ENCODE measurements at places on chromosomes 16 and 17. TPM values are rescaled to one million over a fixed set of nuclear protein-coding genes. Genes with fewer than 3 reads are reported as not detected.

GRCh38 chr16:88988980-88989811 is 12.2 kb upstream of the CBFA2T3 start:
- peak overlapping the region; percentile 49 for H3K27ac ChIP-seq
- no peaks in the 10 kb centered on the region for H3K36me3 ChIP-seq
- no peaks in the 10 kb centered on the region for H3K27me3 ChIP-seq
- H3K4me1 ChIP-seq, result peaks cover 4% of the 10 kb centered on the region

DNA sequence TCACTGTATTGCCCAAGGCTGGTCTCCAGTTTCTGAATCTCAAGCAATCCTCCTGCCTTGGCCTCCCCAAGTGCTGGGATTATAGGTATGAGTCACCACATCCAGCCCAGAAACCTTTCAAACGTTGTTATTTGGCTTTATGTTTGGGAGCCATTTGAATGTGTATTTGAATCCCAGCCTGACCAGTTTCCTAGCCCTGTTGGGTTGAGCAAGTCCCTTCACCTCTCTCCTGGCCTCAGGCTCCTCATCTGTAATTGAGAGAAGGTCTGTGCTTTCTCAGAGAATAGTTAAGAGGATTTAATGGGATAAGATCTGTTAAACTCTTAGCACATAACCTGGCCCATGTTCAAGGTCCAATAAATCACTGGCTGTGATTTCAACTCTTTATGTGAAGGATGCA is 385.8 kb upstream of the RBFOX1 start:
- DNase-seq, result no peak
- no peaks in the 10 kb centered on the region for H3K27me3 ChIP-seq
- no peaks in the 10 kb centered on the region for H3K4me1 ChIP-seq
- no peak overlapping the region for H3K27ac ChIP-seq
- no peaks in the 10 kb centered on the region for H3K36me3 ChIP-seq

GRCh38 chr17:82105882-82106687 is 8.0 kb upstream of the FASN start:
- no peaks in the 10 kb centered on the region for H3K27me3 ChIP-seq
- peak; percentile 98 for DNase-seq
- H3K4me1 ChIP-seq, result peaks cover 23% of the 10 kb centered on the region
- no peaks in the 10 kb centered on the region for H3K36me3 ChIP-seq

GRCh38 chr16:12272264-12272663 is 295.7 kb downstream of the SNX29 start:
- no peaks in the 10 kb centered on the region for H3K4me1 ChIP-seq
- H3K36me3 ChIP-seq, result no peaks in the 10 kb centered on the region
- no peak for DNase-seq
- H3K27me3 ChIP-seq, result no peaks in the 10 kb centered on the region

DNA sequence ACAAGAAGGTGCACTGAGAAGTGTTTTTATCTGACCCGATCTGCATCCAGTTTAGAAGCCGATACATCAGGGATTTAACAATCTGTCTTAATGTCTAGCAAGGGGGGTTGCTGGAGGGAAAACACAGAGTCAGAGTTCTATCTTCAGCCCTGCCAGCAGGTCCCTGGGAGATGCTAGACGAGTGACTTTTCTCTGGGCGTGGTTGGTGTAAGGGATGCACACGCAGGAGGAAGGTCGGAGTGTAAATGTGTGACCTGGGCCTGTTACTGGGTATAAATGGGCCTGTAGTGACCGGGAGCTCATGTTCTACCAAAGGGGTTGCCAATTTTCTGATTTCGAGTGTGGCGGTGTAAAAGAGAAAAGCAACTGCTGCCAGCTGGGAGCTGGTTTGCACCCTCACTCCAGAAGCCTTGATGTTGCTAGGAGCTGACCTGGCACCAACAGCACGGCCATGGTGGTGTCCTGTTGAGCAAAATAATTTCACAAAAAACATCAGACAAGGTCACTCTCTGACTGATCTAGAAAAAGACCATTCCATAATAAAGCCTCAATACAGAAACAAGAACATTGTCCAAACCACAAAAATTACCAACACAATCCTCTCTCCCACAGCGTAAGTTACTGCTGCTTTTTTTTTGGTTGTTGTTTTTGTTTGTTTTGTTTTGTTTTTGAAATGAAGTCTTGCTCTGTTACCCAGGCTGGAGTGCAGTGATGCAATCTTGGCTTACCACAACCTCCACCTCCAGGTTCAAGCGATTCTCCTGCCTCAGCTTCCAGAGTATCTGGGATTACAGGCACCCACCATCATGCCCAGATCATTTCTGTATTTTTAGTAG is 1.3 kb upstream of the KCTD13 start:
- no peaks in the 10 kb centered on the region for H3K27me3 ChIP-seq
- DNase-seq, result no peak
- H3K36me3 ChIP-seq, result peaks cover 5% of the 10 kb centered on the region
- H3K4me1 ChIP-seq, result peaks cover 8% of the 10 kb centered on the region
- H3K27ac ChIP-seq, result no peak overlapping the region

DNA sequence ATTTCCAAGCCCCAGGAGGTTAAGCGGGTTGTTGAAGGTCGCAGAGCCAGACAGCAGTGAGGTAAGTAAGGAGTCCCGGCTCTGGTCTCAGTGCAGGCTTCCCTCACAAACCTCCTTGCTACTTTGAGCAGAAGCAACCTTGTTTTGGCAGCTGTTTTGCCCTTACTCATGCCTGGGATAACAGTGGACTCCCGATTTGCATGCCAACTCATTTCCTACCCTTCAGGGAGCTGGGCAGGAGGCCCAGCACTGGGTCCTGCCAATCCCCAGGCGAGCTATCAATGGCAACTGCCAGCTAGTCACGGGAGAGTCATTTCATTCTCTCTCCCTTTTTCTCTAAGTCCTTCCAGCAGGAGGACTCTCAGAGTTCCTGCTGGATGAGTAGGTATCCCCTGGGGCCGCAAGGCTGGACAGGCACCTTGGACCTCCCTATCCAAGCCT is 72.0 kb upstream of the KSR1 start:
- peak; percentile 58 for DNase-seq
- H3K27ac ChIP-seq, result no peak overlapping the region
- no peaks in the 10 kb centered on the region for H3K27me3 ChIP-seq
- no peaks in the 10 kb centered on the region for H3K4me1 ChIP-seq

DNA sequence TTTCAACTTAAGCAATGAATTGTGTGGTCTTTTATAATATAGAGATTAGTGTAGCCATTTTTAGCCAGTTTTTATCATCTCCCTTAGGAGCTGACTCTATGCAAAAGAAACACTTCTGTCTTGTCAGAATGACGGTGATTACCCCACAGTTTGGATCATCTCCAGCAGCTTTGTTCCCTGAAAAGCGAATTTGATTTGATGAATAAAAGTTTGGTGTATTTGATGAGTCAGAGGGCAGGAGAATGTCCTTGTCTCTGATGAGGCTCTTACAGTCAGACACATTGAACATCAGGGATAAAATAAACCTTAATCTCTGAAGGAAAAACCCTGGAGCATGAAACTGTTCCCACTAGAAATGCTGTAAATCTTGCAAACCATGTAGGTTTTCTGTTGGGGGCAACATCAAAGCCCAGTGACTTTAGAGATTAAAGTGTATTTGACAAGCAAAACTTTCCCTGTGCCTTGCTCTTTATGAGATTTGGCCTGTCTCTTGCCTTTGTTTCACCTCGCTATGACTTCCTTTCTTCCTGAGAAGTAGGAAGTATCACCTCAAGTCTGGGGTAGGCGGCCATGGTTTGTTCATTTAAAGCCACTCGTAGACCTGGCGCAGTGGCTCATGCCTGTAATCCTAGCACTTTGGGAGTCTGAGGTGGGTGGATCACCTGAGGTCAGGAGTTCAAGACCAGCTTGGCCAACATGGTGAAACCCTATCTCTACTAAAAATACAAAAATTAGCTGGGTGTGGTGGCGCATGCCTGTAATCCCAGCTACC is 209.3 kb downstream of the FTO start:
- H3K27ac ChIP-seq, result peak overlapping the region; percentile 97
- H3K27me3 ChIP-seq, result no peaks in the 10 kb centered on the region
- peaks cover 4% of the 10 kb centered on the region for H3K4me1 ChIP-seq
- DNase-seq, result no peak
- H3K36me3 ChIP-seq, result no peaks in the 10 kb centered on the region
- H3K4me3 ChIP-seq, result no peak overlapping the region

- no peaks in the 10 kb centered on the region for H3K4me1 ChIP-seq
- no peaks in the 10 kb centered on the region for H3K27me3 ChIP-seq
- peaks cover 38% of the 10 kb centered on the region for H3K36me3 ChIP-seq
Observed at GRCh38 chr17:75036643-75037268, 10.0 kb downstream of the ATP5PD start.

GRCh38 chr16:66960270-66960669 is 796 bp upstream of the CES3 start:
- no peak overlapping the region for H3K27ac ChIP-seq
- DNase-seq, result no peak
- H3K27me3 ChIP-seq, result no peaks in the 10 kb centered on the region
- H3K4me1 ChIP-seq, result no peaks in the 10 kb centered on the region

GRCh38 chr17:32746698-32747097 is 130.2 kb downstream of the MYO1D start:
- H3K27me3 ChIP-seq, result no peaks in the 10 kb centered on the region
- no peaks in the 10 kb centered on the region for H3K4me1 ChIP-seq
- no peak overlapping the region for H3K4me3 ChIP-seq
- no peak for DNase-seq
- H3K36me3 ChIP-seq, result peaks cover 33% of the 10 kb centered on the region

GRCh38 chr16:48291303-48291702 is 44.0 kb upstream of the ABCC11 start:
- DNase-seq, result no peak
- peaks cover 65% of the 10 kb centered on the region for H3K36me3 ChIP-seq

The RASD1 gene
- 6.2 TPM for total RNA-seq

The KRT25 gene
- not detected for total RNA-seq

The NPB gene
- total RNA-seq, result 1.8 TPM
